Left ventricle myocardium inferior (tissue), 1 donor: ENCODE measurements at places on chromosomes 5 and 9. TPM values are rescaled to one million over a fixed set of nuclear protein-coding genes. Genes with fewer than 3 reads are reported as not detected.

GRCh38 chr5:81162501-81162900 lies 70.6 kb upstream of the CKMT2 start:
- DNase-seq = no peak

GRCh38 chr9:134929193-134930158 lies 11.8 kb upstream of the FCN1 start:
- peak; percentile 49 for DNase-seq

- DNase-seq = no peak
Measured at GRCh38 chr5:61076626-61077025, 85.6 kb downstream of the SMIM15 start.

OMD gene
- 6.4 TPM for total RNA-seq

GRCh38 chr5:143922718-143923117 lies 110.8 kb downstream of the HMHB1 start:
- DNase-seq = no peak
